ENCODE measurements at places on chromosomes 4 and X. TPM values are rescaled to one million over a fixed set of nuclear protein-coding genes. Genes with fewer than 3 reads are reported as not detected.

CTAG1B gene
- not detected for total RNA-seq

CFAP47 gene
- 0.22 TPM for total RNA-seq

IL2RG gene
- total RNA-seq, result 19.7 TPM

GIMD1 gene
- total RNA-seq, result not detected

ANXA5 gene
- total RNA-seq, result 57.0 TPM

MAGEB16 gene
- total RNA-seq, result 0.60 TPM

DNA sequence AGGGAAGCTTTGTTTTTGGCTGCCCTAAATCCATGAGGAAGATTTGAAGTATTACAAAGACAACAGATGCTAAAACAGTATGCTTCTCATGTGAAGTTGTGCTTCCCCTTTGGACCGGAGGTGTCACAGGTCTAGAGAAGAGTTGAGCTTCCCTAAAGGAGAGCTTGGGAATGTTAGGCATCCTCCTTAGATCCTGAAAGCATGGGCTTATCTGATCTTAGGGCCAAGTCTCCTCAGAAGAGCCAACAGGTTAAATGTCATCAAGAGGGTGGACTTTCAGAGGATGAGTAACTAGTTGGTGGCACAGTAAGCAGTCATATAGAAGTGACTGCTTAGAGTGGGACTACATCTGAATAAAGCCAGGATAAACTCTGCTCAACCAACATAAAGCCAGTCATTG, 205.4 kb downstream of the RPA4 start:
- no peaks in the 10 kb centered on the region for H3K4me1 ChIP-seq
- H3K36me3 ChIP-seq, result no peaks in the 10 kb centered on the region
- no peaks in the 10 kb centered on the region for H3K27me3 ChIP-seq
- no peak overlapping the region for H3K27ac ChIP-seq
- H3K4me3 ChIP-seq, result no peak overlapping the region

DNA sequence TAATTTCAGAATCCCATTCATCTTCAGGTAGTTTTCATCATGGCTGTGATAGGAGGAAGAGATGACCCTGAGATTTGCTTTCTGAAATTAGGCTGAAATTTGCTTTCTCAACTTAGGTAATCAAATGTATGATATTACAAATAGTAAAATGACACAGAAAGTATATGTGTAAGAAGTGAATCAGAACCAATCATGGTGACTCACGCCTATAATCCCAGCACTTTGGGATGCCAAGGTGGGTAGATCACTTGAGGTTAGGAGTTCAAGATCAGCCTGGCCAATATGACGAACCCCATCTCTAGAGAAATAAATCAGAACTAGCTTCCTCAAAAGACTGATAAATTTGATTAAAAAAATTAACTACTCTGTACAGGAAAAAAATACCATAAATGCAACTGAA, 555.4 kb downstream of the STPG2 start:
- no peak overlapping the region for H3K4me3 ChIP-seq
- no peak for DNase-seq
- no peak overlapping the region for H3K27ac ChIP-seq
- no peaks in the 10 kb centered on the region for H3K4me1 ChIP-seq

DNA sequence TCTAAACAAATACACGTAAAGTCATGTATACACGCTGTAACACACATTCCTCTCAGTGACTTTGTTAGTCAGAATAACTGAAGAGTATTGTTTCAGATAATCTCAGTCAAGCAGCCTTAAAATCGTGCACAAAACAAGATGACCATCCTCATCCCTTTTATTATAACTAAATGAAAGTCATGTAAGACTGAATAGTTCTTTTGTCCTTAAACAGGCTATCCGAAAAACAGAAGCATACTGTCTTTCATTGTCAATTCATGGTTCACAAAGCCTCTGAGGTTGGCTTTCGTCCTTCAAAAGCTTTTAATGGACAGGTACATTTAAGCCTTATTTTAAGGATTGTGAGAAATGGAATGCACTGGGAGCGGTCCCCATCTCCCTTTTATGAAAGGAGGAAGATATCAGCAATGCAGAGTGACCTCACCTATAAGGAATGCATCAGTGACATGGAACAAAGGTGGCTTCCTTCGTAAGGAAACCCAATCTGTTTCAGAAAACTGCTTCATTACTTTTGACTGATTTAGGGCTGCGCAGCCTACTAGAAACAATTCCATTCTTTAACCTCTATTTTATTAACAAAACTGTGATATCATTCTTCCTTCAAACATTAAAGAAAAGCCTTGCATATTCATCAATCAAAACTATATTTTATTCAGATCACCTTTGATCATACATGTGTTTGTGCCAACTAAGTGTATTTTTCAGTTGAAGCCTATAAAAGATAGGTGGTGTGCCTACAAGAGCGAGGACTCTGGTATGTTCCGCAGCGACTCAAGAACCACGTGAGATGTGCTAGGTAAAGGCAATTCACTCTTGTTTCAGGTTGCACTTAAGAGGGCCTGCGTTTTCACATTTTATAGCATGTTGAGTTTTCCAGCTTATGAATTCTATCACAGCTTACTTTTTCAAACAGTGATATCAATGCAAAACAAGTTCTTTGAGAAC, 19.2 kb downstream of the SH3RF1 start:
- H3K4me3 ChIP-seq, result no peak overlapping the region
- no peaks in the 10 kb centered on the region for H3K27me3 ChIP-seq
- no peaks in the 10 kb centered on the region for H3K36me3 ChIP-seq
- H3K4me1 ChIP-seq, result no peaks in the 10 kb centered on the region
- DNase-seq, result no peak

DNA sequence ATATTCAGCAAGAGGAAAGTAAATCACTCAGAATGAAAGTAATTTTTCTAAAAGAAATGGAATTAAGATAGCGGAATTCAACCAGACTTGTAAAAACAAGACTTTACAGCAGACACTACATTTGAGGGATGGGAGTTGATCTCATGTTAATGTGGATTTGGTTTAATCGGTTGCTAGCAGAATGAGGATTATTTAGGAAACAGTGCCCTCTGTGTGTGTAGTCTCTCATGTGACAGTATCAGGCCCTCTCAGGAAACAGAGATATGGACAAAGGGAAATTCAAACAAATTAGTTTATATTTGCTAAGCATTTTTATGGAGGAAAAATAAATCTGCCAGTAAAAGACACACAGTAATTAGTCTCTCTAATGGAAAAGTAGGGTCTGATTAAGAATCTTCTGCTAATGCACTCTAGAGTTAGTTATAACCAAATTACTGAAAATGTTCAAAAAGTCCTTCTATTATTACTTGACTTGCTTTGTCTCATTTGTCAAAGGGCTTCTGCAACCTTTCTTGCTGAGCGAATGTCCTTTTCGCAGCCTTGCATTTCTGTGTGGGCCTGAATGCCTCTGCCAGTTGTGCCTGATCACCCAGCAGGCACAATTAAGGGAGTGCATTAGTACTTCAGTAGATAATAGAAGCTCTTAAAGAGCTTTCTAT, 1282.3 kb upstream of the TENM3 start:
- H3K27me3 ChIP-seq, result no peaks in the 10 kb centered on the region
- H3K36me3 ChIP-seq, result no peaks in the 10 kb centered on the region
- no peak overlapping the region for H3K4me3 ChIP-seq

- no peak overlapping the region for H3K4me3 ChIP-seq
- H3K27ac ChIP-seq, result no peak overlapping the region
- DNase-seq, result no peak
- H3K36me3 ChIP-seq, result no peaks in the 10 kb centered on the region
These were observed 8.2 kb downstream of the FAM184B start for GRCh38 chr4:17773135-17773698.

DNA sequence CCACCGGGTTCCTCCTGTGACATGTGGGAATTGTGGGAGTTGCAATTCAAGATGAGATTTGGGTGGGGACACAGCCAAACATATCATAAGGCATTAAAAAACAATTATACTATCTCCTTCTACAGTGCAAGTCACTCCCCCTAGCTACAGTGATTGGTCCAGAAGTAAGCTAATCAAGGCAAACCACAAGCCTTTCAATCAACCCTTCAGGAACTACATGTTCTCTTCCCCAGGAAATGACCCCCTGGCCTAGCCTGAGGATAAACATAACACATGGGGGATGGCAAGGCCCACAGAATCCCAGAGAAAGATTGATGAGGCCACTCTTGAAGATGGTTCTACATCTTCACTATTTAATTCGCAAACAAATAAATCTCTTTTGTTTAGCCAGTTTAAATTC, 25.2 kb upstream of the FAM241A start:
- H3K27me3 ChIP-seq, result no peaks in the 10 kb centered on the region
- no peak overlapping the region for H3K27ac ChIP-seq
- no peaks in the 10 kb centered on the region for H3K36me3 ChIP-seq
- no peak for DNase-seq
- H3K4me3 ChIP-seq, result no peak overlapping the region

- H3K4me1 ChIP-seq, result no peaks in the 10 kb centered on the region
- no peaks in the 10 kb centered on the region for H3K36me3 ChIP-seq
- no peak overlapping the region for H3K27ac ChIP-seq
These were observed 80.3 kb upstream of the FAM9B start for GRCh38 chrX:9114245-9114644.

DNA sequence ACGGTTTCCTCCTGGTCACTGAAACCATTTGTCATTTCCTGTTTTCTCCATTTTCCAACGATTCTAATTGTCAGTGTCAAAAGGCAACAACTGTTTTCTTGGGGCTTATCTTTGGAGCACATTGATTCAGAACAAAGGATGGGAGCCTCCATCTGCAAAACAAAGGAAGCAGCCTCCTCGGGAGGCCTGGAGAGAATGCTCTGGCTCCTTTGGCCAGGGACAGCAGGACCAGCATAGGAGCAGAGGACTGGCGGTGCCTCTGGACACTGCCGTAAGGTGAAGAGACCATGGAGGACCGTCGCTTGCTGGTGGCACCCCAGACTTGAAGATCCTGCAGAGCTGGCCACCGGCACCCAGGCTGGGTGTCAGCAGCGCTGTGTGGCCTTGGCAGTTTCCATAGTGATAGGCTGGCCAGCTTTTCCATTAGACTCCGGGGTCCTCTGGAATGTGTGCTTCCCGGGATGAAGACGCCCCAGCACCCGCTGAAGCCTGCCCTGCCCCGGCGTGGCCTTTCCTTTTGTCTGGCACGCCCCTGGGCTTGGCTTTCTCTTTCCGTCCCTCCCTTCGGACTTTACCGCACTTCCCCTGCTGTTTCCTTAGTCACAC, 61.1 kb upstream of the MTM1 start:
- DNase-seq, result no peak
- no peaks in the 10 kb centered on the region for H3K4me1 ChIP-seq
- peaks cover 3% of the 10 kb centered on the region for H3K27me3 ChIP-seq
- H3K27ac ChIP-seq, result no peak overlapping the region
- H3K36me3 ChIP-seq, result no peaks in the 10 kb centered on the region
- H3K4me3 ChIP-seq, result no peak overlapping the region

- no peaks in the 10 kb centered on the region for H3K27me3 ChIP-seq
- no peak overlapping the region for H3K27ac ChIP-seq
- H3K4me1 ChIP-seq, result no peaks in the 10 kb centered on the region
- DNase-seq, result no peak
- no peaks in the 10 kb centered on the region for H3K36me3 ChIP-seq
These were observed 18.8 kb upstream of the METAP1 start for GRCh38 chr4:98976716-98977115.

DNA sequence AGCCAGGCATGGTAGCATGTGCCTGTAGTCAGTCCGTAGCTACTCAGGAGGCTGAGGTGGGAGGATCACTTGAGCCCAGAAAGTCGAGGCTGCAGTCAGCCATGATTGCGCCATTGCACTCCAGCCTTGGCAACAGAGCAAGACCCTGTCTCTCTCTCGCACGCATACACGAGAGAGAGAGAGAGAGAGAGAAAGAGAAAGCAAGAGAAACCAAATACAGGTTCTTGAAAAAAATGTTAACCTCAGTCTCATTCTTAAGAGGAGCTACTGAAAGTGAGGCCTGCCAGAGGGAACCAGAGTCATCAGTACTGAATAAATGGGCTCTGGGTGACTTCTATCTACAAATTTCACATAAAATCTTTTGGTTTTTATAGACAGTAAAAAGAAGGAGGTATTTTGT, 42.9 kb downstream of the KIAA0232 start:
- no peaks in the 10 kb centered on the region for H3K27me3 ChIP-seq
- peaks cover 23% of the 10 kb centered on the region for H3K4me1 ChIP-seq
- H3K36me3 ChIP-seq, result peaks cover 60% of the 10 kb centered on the region

DNA sequence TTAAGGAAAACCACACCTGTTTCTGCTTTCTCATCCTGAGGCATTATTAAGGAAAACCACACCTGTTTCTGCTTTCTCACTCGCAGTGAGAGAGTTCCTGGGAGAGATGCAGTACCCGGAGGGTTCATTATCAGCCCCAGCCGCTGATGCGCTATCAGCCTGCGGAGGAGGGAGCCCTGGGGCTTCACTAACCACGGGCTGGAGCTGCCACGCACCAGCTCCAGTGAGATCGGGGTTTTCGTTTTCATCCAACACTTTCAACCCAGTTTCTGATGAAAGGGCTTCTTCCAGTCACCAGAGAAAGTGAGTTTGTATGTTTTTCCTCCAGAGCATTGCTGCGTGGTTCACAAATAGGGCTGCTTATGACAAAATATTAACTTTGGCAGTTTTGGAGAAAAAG, 93.2 kb upstream of the PRKX start:
- H3K27ac ChIP-seq, result no peak overlapping the region
- DNase-seq, result no peak
